A549 treated with Mapracorat at 1 μM for 4 hours (cell line): ENCODE measurements at places on chromosomes 12 and 14. TPM values are rescaled to one million over a fixed set of nuclear protein-coding genes. Genes with fewer than 3 reads are reported as not detected.

TCL1A gene
- not detected in 5 replicates for total RNA-seq

RNASE4 gene
- 6.0 to 9.3 TPM (median 6.5 TPM) in 5 replicates for total RNA-seq

CCDC175 gene
- total RNA-seq: not detected in 5 replicates

MYF5 gene
- not detected in 5 replicates for total RNA-seq

GPR68 gene
- 0.13 to 0.24 TPM (median 0.13 TPM) in 5 replicates for total RNA-seq

ZNF384 gene
- 50.6 to 58.9 TPM (median 55.4 TPM) in 5 replicates for total RNA-seq

TAS2R46 gene
- not detected in 5 replicates for total RNA-seq

SLC6A15 gene
- total RNA-seq: 3.6 to 5.4 TPM (median 3.8 TPM) in 5 replicates

IQSEC3 gene
- total RNA-seq: 0.02 TPM in 1 of 5 replicates, not detected in the others

MYL6B gene
- 78.6 to 81.2 TPM (median 79.0 TPM) in 5 replicates for total RNA-seq

PRH2 gene
- total RNA-seq: 0.30 to 0.39 TPM (median 0.38 TPM) in 3 of 5 replicates, not detected in the others

AMDHD1 gene
- 2.1 to 3.0 TPM (median 2.3 TPM) in 5 replicates for total RNA-seq

CCNK gene
- total RNA-seq: 43.3 to 59.3 TPM (median 47.1 TPM) in 5 replicates

PLXNC1 gene
- 0.03 to 0.23 TPM (median 0.11 TPM) in 5 replicates for total RNA-seq

PTGER2 gene
- 2.3 to 3.7 TPM (median 3.5 TPM) in 5 replicates for total RNA-seq

PTCSC3 gene
- total RNA-seq: not detected in 5 replicates

BTBD7 gene
- total RNA-seq: 10.3 to 13.6 TPM (median 12.5 TPM) in 5 replicates

IGF1 gene
- 0.08 TPM in 1 of 5 replicates, not detected in the others for total RNA-seq

RPS29 gene
- 4,245 to 4,857 TPM (median 4,440 TPM) in 5 replicates for total RNA-seq

LRIG3 gene
- 3.6 to 5.2 TPM (median 4.7 TPM) in 5 replicates for total RNA-seq

SLC2A3 gene
- 3.8 to 4.8 TPM (median 4.5 TPM) in 5 replicates for total RNA-seq

KRT81 gene
- total RNA-seq: 3,076 to 4,171 TPM (median 4,026 TPM) in 5 replicates

LRP1-AS gene
- total RNA-seq: not detected in 5 replicates
